CD4-positive, CD25-positive, alpha-beta regulatory T cell (primary cell): ENCODE measurements at places on chromosomes 1 and 21.

- DNase-seq, result no peak
Observed at GRCh38 chr1:220453371-220453770, 74.6 kb upstream of the MARK1 start.

DNA sequence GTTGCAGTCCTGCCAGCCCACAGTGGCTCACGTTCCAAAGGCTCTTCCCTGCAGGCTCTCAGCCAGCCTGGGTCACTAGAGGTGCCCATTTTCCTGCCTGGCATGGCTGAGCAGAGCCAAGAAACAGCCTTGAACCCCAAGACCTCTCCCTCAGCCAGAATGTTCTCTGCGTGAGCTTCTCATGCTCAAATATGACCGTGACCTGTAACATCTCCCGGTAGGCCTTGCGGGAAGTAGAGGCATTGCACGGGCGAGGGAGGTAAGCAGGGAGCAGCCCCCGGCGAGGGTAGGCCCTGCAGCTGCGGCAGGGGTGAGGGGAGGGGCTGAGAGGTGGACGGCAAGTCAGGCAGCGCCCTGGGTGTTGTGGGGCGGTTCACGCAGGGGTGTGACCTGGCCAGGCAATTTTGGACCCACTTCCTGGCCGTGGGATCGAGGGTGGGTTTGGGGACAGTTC lies 20.0 kb downstream of the RRP1 start:
- no peak for DNase-seq

DNA sequence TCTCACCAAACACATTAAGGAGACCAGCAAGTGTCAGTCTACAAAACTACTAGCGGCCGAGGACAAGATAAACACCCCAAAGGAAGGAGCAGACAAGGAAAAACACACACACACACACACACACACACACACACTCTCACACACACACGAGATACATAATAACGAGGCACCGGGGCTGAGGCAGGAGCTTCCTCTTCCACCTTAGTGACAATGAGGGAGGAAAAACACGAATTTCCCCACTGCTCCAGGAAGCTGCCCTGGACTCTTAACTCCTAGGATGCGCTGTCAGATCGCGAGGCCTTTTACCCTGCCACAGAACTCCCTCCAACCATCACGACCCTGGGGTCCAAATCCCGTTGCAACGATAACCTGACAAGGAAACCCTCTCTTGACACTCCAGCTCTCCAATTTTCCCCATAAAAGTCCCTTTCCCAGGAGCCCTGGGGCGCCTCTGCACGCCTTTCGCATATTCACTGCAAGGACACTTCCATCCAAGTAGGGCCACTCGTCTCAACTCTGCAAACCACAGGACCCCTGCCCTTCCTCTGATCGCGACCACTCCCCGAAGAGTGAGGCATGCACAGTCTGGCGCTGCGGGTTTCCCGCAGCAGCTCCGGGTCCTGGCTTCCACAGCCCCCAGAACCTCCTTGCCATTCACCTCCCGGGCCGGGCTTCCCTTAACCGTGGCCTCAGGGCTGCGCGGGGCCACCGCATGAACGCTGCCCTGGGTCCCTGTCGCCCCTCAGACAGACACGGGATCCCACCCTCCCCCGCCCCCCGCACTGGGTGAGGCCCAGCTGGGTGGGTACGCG lies 581 bp downstream of the ETV3 start:
- no peak for DNase-seq

DNA sequence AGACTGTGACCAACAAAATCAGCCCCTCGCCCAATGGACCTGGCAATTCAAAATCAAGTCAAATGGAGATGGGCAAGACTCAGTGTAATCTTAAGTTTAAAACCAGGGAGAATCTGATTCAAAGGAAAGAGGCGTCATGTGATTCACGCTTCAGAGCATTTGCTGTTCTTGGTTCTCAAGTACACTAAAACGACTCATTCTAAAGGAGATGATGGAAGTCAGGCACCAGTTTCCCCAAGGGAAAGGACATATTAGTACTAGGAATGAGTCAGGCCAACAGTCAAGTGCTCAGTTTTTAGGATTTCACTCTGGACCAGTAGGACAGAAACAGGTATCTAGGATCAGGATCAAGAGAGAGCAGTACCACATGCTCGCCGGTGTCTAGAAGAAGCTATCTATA lies 429.6 kb downstream of the PLPP3 start:
- no peak for DNase-seq

- no peak for DNase-seq
Observed at GRCh38 chr21:27372381-27372780, 405.5 kb upstream of the ADAMTS5 start.

- no peak for DNase-seq
Observed at GRCh38 chr1:200452850-200453552, 43.2 kb upstream of the ZNF281 start.

DNA sequence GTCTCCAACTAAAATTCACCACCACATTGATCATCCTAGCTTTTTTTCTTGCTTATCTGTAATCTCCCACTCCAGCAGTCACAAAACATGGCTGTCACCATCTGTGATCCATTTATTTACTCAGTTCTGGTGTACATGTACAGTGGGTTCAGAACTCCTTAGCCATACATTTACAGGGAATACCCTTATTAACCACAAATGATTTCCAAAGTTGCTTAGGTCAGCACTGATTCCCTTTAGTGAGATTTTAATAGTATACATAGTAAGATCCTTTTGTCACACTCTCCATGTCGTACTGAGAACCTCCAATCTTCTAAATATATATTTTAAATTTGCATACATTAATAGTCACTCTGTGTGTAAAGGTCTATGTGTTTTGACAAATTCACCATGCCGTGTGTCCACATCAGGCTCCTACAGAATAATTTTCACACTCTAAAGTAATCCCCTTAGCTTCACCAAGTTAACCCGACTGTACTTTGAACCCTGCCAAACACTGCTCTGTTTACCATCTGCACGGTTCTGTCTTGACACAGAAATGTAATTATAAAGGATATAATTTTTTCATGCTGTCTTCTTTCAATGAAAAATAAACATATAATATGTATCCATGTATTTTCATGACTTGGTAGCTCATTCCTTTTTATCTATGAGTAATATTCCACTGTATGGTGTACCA lies 473.6 kb upstream of the ZP4 start:
- DNase-seq, result no peak
